ENCODE measurements at places on chromosomes 2 and 18.

DNA sequence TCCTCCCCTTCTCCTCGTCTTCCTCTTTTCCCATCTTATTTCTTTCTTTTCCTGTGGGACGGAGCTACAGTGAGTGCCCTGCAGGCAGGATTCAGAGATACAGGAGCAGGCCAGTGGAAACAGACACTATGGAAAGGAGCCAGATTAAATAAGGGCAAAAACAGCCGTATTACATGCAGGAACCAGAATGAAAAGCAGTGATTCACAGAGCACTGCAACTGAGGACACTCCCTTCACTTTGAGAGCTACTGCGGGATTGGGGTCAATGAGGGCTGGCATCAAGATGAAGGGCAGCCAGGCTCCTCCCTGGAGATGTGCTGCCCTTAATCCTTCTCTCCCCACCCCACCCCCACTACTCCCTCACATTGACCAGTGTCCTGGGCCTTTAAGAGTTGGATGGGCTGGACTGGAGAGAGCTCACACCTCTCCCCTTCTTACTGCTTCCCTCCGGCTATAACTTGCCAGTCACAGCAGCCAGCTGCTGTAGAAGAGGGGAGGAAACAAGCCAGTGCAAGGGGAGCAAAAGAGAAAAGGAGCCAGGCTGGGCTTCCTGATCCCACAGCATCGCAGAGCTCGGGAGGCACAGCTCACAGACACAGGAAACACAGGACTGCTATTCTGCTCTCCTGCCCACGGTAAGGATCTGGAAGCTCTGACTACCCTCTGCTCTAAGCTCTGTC lies at the start of gene PLCD4:
Gene PLCD4, plus strand, starts transcription at position 464 of the 680 bp plus-strand sequence. CDS start 7,841 bp downstream, outside the sequence.
- peak; percentile 64 for DNase-seq

GRCh38 chr2:240260664-240261063 lies 120.2 kb upstream of the OTOS start:
- DNase-seq = no peak

DNA sequence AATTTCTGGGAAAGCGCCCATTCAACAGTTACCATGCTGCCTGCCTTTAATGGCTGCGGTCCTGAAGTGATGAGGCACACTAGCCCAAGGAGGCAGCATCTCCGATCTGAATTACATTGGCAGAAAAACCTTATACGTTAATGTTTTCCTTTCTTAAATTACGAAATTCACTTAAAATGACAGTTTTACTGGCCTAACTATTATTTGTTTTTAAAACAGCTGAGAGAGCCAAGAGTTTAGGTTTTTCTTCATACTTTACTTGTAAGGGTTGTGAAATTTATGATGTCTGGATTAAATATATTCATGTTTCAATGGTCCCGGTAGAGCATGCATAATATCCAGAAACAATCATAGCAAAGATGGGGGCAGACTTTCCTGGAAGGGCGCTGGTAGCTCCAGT lies 115.2 kb upstream of the REV1 start:
- DNase-seq = peak; percentile 77

GRCh38 chr2:26621469-26622199 lies 19.5 kb downstream of the CIB4 start:
- DNase-seq = no peak

GRCh38 chr18:6997808-6998207 lies 119.8 kb downstream of the LAMA1 start:
- peak; percentile 35 for DNase-seq

DNA sequence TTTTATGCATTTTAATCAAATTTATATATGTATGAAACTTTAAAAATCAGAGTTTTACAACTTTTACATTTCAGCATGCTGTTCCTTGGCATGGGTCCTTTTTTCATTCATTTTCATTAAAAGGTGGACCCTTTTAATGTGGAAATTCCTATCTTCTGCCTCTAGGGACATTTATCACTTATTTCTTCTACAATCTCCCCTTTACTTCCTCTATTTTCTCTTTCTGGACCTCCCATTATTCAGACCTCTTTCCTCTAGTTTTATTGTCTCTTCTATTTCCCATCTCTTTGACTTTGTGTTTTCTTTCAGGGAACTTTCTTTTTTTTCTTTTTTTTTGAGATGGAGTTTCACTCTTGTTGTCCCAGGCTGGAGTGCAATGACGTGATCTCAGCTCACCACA lies 5.7 kb downstream of the PROC start:
- no peak for DNase-seq

GRCh38 chr2:237701033-237701858 lies 73.9 kb downstream of the LRRFIP1 start:
- DNase-seq = no peak

GRCh38 chr18:2910751-2911425 lies 64.1 kb downstream of the EMILIN2 start:
- no peak for DNase-seq

GRCh38 chr2:213175673-213176247 lies 24.3 kb upstream of the IKZF2 start:
- DNase-seq = no peak

GRCh38 chr18:71878226-71878625 lies 665.9 kb downstream of the CBLN2 start:
- DNase-seq = no peak

DNA sequence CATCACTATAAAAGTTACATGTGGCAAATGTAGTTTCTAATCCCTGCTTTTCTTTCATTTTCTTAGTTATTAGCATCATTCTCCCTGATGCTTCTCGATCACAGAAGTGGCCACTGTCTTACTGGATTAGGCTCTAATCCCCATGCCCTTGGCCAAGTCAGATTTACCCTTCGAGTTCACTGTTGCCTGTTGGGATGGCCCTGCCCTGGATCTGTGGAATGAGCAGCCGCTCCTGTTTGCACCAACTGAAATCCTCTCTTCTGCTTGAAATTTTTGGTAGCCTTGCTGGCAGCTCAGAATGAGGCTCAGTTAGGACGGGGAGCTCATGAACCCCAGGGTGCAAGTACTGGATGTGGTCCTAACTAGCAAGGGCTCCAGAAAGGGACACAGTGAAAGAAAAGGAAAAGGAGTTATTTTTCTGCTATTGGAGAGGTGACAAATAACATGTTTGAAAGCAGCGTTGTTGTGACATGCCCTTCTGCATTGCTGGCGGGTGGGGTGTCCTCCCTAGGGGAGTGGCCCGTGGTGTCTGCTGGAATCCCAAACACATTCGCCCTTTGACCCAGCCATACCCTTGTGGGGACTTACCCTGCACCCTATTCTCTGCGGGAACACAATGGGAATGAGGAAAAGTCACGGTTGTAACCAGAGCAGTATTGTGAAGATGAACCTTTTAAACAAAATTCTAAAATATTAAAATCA lies 34.5 kb downstream of the RBFA start:
- DNase-seq = no peak

DNA sequence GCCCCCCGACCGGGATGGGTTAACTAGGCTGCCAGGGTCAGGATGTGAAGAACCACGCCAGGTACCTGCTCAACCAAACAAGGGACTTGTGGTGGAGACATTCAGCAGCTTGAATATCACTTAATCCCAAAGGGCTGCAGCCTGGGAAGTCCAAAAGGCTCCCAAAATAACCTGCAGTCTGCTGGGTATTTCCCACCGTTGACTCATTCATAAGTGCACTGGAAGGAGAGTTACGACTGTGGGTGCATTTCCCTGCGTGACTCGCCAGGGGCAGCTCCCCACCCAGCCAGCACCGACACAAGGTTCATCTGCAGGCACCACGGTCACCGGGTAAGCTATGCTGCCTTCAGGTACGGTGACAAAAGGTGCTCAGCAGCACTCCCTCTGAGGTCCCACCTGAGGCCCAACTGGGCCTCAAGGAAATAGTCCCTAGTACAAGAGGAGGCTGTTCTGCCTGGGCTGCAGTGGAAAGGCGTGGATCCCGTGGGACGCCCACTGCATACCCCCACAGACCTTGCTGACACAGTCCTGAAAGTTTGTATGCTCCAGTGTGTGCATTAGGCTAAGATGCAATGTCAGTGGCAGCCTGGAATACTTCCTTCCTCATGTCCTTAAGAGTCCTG lies 86.5 kb downstream of the UXS1 start:
- peak; percentile 35 for DNase-seq

- peak; percentile 81 for DNase-seq
Measured at GRCh38 chr2:20411361-20411894, 35.4 kb upstream of the RHOB start.

GRCh38 chr2:40265602-40266001 lies 186.3 kb downstream of the SLC8A1 start:
- no peak for DNase-seq

DNA sequence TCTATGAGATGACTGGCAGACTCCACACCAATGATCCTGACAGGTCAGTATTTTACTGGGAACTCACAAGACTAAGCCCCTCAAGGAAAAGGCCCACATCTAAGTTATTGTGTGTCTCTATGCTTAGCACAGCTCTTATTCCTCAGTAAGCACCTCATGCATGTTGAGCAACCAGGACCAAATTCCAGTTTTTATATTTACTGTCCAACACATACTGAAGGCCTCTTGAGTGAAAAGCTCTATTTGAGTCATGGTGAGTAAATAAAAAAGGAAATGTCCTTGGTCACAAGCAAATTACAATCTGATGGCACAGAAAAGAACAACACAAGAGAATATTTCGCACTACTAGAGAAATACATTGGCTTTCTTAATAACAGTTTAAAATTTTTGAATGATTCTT lies 87.9 kb upstream of the ETAA1 start:
- DNase-seq = peak; percentile 49

DNA sequence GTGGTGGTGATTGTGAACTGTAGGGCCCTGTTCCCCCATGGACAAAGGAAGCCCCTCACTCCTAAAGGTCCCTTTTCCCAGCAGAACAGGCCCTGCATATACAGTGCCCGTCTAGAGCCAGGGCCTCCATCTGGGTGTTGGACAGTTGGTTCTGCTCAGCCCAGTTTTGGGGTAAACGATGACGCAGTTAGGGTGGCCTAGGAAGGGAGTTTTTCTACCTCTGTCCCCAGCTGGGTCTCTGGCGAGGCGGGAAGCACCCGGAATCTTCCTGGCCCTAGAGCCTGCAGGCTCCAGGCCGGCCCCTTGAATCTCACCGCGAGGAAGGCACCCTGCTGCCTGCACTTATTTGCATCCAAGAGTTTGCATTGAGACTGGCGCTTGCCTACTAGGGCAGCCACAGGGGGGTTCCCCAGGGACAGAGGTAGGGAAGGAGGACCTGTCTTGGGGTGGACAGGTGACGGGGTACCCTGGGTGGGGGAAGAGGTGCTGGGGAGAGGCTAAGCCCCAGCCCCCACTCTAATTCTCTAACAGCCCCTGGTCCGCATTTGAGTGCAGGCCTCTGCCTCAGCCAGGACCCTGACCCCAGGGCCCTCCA lies 529 bp upstream of the MTA3 start:
- DNase-seq = peak; percentile 12

DNA sequence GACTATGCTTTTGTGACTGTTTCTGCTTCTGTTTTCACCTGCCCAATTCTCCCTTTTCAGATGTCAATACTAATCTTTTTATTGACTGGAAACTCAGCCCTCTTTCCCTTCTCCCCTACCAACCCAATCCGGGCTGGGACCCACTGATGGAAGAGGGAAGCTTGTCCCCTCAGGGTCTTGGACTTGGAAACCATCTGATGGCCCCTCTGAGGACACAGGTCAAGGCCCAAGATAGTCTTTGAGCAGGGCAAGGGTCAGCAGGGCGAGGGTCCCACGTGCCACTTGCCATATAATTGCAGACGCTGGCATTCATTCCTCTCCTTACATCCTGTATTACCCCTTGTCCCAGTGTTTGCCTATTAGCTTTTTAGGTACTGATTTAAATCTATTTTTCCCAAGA lies 678.2 kb upstream of the FANCL start:
- no peak for DNase-seq

GRCh38 chr18:79438898-79439627 lies 43.3 kb downstream of the NFATC1 start:
- peak; percentile 75 for DNase-seq

DNA sequence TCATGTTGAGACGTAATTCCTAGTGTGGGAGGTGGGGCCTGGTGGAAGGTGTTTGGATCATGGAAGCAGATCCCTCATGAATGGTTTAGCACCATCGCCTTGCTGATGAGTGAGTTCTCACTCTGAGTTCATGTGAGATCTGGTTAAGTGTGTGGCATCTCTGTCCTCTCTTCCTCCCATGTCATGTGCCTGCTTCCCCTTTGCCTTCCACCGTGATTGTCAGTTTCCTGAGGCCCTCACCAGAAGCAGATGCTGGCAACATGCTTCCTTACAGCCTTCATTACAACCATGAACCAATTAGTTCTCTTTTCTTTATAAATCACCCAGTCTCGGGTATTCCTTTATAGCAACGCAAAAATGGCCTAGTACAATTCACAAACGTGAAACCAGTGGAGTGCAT lies 14.6 kb upstream of the MCM6 start:
- no peak for DNase-seq

- DNase-seq = no peak
Measured at GRCh38 chr2:148681443-148681842, 36.9 kb downstream of the EPC2 start.

DNA sequence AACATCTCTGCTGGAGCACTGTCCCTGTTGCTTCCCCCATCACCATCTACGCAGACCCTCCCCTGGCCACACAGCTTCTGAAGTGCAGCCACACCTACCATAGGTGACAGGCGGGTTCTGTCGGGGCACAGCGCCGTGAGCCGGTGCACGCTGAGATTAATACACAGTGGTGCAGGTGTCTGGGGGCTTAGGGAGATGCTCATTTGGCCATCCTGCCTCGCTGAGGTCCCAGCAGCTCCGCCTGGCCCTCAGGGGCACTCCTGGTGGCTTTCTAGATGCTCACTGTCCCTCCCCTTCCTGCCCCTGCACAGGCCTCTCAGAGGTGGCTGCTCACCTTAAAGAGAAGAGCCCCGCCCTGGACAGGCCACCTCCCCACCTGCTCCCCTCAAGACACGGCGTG lies 18.9 kb upstream of the RPL31 start:
- DNase-seq = no peak

DNA sequence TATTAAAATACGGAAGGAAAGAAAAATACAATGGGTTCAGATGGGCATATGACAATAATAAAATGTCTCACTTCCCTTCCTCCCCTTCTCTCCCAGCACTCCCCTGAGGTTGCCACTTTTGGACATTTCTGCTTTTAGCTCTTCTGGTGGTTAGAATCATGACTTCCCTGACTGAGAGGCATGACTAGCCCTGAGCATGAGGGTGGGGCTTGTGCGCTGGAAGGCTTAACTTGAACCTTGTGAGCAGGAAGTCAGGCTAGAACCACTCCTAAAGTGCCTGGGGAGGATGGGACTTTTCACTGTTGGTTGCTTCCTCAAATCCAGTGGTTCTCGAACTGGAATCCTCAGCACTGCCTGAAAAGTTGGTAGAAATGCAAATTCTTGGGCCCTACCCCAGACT lies 19.7 kb upstream of the ARHGAP25 start:
- no peak for DNase-seq

- DNase-seq = peak; percentile 8
Measured at GRCh38 chr2:101596333-101596732, 101.2 kb upstream of the MAP4K4 start.

DNA sequence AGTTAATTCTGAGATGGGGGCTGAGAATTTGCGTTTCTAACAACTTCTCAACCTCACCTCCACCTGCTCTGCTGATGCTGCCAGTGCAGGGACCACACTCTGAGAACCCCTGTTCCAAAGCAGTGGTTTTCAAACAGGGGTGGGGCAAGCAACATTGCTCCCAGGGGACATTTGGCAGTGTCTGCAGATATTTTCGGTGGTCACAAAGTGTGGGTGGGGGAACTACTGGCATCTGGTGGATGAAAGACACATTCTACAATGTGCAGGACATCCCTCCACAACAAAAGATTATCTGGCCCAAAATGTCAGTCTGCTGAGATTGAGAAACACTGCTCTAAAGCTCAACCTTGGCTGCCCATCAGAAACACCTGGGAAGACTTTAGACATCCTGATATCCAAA lies 188.7 kb upstream of the SATB2 start:
- DNase-seq = no peak

Data from AG10803 (cell line).